Stimulated activated CD4-positive, alpha-beta T cell treated with anti-CD3 and anti-CD28 coated beads, Interleukin-1b, Interleukin-23, amount 100 ng/mL, for 1 hour (primary cell): ENCODE measurements at places on chromosomes 12 and 14.

GRCh38 chr12:62618930-62619329 is 152.3 kb downstream of the MON2 start:
- DNase-seq = no peak

- DNase-seq = no peak
These were observed 427 bp upstream of the TMEM120B start for GRCh38 chr12:121712190-121712460.

DNA sequence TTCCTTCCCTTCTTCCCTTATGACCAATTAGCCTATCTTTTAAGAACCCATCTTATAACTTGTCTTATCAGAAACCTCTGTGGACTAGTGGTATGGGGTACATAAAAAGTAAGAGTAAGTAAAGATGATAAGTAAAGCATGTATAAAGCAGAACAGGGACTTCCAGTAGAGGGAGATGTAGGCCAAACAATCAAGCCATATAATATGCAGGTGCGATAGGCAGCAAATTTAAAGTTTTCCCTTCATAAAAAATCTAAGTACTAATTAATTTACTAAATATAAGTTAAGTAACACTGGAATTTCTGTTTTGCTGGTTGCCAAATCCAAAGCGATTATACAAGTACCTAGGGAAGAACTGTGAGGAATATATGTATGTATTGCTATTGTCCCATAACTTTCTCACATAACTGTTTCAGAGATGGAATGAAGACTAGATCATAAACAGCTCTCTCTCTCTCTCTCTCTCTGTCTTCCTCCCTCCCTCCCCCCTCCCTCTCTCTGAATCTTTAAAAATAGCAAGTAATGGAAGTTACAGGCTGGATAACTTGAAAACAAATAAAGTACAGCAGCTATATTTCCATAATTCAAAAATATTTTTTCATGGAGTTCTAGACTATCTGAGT is 25.7 kb downstream of the METTL25 start:
- no peak for DNase-seq

GRCh38 chr12:71439613-71440344 is at the start of gene LGR5:
LGR5 (plus strand) TSS chr12:71439798; CDS start chr12:71440081, 283 bp downstream.
- no peak for DNase-seq

GRCh38 chr14:102279282-102279681 is 25.7 kb downstream of the MOK start:
- DNase-seq = no peak

DNA sequence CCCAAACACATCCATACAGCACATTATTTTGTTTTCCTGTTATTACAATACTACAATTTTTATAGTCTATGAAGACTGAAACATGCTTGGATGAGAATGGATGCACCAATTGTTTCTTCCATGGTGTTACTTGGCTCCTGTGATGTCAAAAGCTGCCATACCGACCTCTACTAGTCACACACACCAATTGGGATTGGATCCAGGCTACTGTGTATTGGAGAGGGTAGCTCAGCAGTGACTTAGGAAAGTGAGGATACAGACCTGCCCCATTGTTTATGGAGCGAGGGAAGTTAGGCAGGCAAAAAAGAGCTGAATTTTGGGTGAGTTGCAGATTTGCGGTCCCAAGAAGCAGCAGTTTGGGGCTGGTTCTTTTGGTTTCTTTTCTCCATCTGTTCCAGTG is 30.8 kb upstream of the AKAP6 start:
- DNase-seq = no peak

DNA sequence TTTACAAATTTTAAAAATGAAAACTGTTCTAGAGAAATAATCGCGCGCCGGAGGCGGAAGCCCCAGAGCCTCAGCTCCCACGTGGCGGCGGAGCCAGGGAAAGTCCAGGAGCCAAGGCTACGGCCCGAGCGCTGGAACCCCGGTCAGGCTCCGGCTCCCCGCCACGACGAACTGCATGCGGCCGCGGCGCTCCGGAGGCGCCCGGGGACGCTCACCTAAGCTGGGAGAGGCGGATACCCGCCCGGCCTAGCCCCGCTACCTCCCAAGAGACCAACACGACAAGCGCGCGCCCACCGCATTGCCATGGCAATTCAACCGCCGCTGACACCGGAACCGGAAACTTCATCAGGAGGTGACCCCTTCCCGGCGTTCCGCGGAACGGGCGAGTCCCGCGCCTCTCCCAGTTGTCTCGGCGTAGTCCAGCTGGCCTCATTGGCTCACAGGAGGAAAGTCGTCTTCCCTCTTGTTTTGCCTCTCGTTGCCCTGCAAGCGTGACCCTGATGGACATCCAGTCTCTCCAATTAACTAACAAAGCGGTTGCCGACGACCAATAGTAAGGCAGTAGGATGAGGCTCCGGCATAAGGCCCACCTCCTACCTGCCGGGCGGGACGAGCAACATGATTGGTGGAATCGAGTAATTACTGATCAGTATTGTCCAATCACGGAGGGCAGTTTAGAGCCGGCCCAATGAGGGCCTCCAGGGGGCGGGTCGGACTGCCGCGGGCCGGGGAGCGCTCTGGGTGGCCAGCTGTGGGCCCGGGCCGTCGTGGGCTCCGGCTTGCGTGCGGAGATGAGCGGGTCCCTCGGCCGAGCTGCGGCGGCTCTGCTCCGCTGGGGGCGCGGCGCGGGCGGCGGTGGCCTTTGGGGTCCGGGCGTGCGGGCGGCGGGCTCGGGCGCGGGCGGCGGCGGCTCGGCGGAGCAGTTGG is at the start of gene GLRX5:
GLRX5 (plus strand) TSS at position 752 of the 927 bp plus-strand sequence; CDS start at position 792, 40 bp downstream.
- peak; percentile 96 for DNase-seq

DNA sequence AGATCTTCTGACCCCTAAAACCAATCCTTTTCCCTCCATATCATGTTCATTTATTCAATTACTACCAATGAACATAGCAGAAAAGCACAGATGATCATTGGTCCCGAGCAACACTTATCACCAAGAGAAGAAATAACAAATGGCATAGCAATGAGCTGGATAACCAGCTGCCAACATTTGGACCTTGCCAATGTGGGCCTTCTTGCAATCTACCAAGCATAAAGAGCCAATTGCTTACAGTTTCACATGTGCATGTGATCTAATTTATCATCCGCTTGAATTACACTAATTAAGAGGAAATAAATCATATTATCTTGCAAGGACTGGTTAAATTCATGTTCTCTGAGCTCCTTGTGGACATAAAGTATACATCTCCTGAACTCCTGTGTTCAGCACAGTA is 134.8 kb upstream of the HMGA2 start:
- no peak for DNase-seq

- no peak for DNase-seq
These were observed 65.0 kb downstream of the GALNT9 start for GRCh38 chr12:132264086-132265010.

DNA sequence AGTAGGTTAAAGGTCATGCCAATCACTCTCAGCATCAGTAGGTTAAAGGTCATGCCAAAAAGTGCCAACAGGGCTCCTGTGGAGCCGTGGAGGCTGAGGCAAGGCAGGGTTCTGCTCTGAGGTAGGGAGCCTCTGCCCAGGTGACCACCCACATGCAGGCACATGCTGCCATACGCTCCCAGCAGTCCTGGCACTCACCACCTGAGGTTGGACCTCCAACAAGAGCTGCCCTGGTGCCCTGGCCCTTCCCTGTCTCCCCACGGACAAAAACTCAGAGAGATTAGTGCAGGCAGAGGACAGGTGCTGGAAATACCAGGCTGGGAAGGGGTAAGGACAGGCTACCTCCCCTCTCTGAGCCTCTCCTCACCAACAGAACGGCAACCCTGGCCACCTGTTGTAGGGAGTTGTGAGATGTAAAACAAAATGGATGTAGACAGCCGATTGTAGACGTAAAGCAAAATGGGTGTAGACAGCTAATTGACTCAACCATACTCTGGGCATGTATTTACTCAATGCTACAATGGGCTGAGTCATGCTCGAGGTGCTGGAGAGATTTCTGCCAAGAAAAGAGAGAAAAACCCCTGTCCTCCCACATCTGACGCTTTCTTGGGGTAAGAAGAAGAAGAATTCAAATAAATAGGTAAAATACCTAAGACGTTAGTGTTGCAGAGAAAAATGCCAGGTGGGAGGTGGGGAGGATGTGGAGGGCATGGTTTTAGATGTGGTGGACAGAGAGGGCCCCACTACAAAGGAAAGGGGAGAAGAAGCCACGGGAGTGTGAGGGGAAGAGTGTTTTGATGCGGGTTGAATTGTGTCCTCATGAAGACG is 32.4 kb downstream of the LTBP2 start:
- no peak for DNase-seq

DNA sequence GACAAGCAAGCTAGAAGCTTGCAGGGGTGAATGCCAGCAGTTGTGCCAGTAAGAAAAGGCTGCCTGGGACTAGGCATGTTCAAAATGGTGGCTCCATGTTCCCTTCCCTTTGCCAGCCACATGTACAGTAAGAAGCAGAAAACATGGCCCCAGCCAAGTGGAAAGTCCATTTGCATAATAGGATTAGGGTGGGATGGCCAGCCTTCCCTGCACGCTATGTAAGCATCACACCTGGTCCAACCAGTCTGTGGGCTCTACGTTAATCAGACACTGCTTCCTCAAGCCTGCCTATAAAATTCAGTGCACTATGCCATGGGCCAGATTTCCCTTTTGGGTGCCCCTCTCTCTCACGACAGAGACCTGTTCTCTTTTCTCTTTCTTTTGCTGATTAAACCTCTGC is 288.4 kb downstream of the GXYLT1 start:
- DNase-seq = no peak

GRCh38 chr14:74195623-74196022 is 43.6 kb upstream of the VSX2 start:
- DNase-seq = no peak
